ENCODE measurements at places on chromosomes 7 and 10.
A peak's percentile ranks its signal among the peaks of the same experiment; 100 is the strongest.

DNA sequence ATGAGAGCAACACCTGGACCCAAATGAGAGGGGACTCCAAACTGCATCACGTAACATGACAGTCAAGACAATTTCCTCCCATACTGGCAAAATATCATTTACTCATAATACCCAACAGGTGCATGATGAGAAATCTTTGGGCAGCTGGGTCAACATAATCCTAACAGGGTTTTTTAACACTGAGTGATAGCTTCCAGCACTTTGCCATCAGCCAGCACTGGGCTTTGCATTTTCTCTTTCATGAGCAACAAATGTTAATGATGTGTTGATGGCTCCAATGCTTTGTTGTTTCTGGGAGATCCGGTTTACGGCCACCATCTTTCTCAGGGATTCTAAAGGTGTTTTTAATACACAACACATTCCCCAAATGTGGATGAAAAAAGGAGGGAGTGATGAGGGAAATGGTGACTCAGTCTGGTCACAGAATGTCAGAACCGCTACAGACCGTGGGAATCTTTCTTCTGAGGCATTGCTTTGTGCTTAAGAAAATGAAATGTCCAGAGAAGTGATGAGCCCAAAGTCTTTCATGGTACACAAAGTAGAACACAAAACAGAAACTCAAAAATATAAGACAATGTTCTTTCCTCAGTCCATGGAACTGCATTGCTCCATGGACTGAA is 705.7 kb upstream of the IGFBP3 start:
- DNase-seq, result no peak

- DNase-seq, result no peak
Observed at GRCh38 chr10:45407542-45407941, 33.5 kb downstream of the ALOX5 start.

DNA sequence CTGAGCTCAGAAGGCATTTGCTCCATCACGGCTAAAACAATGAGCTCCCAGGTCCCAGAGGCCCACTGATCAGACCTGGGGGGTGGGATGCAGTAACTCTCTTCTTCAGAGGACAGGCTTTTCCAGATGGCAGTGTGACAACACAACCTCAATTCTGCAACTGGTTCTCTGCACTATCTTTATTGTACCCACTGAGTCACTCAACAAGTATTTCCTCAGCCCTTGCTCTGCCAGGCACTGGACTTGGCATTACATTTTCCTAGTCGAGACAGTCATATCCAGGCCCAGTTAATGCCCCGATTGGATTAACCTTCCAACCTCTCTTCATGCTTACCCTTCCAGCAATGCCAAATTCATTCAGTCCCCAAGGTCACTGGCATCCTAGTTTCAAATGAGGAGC is 72.6 kb downstream of the JAZF1 start:
- no peak for DNase-seq

DNA sequence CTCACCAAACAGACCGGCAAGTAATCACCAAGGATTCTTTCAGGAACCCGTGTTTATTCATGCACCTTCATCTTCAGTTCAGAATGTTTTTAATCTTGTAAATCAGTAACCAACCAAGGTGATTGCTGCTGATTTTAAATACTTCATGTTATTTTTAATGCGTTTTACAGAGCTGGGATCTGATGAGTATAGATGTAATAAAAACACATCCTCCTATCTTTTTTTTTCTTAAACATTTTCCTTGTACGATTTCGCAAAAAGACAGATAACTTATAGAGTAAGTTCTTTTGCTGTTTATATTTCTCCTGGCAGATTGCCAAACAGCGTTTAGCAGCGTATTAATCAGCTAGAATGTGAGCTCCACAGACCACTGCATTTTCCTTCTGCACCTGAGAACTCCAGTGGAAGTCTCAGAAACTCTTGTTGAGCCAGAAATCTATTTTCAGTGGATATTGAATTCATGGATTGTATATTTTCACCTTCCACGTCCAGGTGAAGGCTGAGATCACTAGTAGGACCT is 397.8 kb upstream of the NRP1 start:
- DNase-seq, result peak; percentile 81

GRCh38 chr7:54811846-54812254 is 52.8 kb upstream of the SEC61G start:
- DNase-seq, result peak; percentile 60

DNA sequence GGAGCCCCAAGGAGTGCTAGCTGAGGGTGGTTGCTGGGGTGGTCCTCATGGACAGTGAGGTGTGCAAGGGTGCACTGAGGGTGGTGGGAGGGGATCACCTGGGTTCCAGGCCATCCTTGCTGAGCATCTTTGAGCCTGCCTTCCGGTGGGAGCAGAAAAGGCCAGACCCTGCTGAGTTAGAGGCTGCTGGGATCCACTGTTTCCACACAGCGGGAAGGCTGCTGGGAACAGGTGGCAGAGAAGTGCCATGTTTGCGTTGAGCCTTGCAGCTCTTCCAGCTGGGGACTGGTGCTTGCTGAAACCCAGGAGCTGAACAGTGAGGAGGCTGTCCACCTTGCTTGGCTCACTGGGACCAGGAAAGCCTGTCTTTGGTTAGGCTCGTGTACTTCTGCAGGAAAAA is 34.9 kb downstream of the PRF1 start:
- DNase-seq, result no peak

DNA sequence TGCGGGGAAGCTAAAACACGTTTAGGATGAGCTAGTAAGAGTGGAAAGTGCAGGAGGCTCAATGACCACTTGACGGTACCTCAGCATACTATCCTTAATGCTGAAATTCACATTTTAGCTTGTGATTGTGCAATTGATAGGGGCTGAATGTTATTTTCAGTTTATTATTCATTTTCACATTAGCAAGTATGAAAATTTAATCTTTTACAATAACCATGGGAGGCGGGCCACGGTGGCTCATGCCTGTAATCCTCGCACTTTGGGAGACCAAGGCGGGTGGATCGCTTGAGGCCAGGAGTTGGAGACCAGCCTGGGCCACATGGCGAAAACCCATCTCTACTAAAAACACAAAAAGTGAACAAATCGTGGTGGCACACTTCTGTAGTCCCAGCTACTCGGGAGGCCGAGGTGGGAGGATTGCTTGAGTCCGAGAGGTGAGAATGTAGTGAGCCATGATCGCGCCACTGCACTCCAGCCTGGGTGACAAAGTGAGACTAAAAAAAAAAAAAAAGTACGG is 22.0 kb upstream of the ANLN start:
- DNase-seq, result no peak

DNA sequence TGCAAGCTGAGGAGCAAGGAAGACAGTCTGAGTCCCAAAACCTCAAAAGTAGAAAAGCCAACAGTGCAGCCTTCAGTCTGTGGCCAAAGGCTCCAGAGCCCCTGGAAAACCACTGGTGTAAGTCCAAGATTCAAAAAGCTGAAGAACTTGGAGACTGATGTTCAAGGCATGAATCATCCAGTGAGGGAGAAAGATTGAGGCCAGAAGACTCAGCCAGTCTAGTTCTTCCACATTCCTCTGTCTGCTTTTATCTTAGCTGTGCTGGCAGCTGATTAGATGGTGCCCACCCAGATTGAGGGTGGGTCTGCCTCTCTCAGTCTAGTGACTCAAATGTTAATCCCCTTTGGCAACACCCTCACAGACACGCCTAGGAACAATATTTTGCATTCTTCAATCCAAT is 20.1 kb upstream of the MDFIC start:
- no peak for DNase-seq

GRCh38 chr10:14507176-14507575 is 176.5 kb upstream of the FRMD4A start:
- DNase-seq, result no peak

- no peak for DNase-seq
Observed at GRCh38 chr10:4041635-4042034, 256.6 kb upstream of the KLF6 start.

DNA sequence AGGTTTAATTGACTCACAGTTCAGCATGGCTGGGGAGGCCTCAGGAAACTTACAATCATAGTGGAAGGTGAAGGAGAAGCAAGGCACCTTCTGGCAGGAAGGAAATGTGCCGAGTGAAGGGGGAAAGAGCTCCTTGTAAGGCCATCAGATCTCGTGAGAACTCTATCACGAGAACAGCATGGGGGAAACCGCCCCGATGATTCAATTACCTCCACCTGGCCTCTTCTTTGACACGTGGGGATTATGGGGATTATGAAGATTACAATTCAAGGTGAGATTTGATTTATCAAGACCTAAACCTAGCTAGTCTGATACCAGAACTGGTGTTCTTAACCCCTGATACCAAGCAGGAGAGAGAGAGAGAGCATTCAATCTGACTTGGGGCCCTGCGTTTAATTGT is 258.7 kb downstream of the PTEN start:
- no peak for DNase-seq

DNA sequence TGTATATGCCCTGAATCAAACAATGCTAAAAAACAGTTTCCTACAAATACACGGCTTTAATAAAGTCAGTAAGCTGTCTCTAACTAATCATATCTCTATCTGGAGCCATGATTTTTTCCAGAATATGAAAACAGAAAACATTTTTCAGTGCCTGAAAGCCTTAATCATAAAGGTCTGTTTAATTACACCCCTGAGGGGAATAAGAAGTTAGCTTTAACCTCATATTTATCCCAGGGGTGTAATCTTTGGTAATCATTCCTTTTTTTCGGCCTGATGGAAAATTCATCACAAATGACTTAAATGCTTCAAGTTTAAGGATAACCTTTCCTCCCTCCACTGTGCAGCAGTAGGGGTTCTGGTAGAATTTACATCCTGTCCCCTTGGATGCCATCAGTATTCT is 124.2 kb downstream of the ATE1 start:
- DNase-seq, result no peak

- no peak for DNase-seq
Observed at GRCh38 chr7:2223321-2223720, 9.4 kb downstream of the MAD1L1 start.

DNA sequence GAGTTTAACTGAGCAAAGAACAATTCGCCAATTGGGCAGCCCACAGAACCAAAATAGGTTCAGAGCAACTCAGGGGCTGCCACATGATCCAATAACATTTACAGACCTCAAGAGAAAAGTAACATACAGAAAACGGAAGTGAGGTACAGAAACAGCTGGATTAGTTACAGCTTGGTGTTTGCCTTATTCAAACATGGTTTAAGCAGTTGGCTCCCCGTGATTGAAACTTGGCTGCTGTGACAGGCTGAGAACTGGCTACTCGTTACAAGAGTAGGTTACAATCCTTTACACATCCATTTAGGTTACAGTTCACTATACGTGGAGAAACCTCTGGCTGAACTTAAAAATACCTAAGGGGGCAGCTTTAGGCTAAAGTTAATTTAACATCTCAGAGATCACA is 673.1 kb upstream of the PHF14 start:
- no peak for DNase-seq

GRCh38 chr7:111261496-111261895 is 170.6 kb downstream of the LRRN3 start:
- no peak for DNase-seq

GRCh38 chr7:3795141-3795540 is 494.1 kb downstream of the SDK1 start:
- no peak for DNase-seq

DNA sequence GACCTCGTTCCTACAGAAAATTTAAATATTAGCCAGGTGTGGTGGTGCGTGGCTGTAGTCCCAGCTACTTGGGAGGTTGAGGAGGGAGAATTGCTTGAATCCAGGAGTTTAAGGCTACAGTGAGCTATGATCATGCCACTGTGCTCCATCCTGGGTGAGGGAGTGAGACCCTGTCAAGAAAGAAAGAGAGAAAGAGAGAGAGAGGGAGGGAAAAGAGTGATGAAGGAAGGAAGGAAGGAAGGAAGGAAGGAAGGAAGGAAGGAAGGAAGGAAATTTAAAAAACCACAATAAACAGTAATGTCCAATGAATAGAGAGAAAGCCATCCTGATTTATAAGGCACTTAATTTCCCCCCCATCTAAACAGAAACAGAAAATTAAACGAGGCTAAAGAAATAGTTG is 9.4 kb downstream of the MYPN start:
- no peak for DNase-seq

DNA sequence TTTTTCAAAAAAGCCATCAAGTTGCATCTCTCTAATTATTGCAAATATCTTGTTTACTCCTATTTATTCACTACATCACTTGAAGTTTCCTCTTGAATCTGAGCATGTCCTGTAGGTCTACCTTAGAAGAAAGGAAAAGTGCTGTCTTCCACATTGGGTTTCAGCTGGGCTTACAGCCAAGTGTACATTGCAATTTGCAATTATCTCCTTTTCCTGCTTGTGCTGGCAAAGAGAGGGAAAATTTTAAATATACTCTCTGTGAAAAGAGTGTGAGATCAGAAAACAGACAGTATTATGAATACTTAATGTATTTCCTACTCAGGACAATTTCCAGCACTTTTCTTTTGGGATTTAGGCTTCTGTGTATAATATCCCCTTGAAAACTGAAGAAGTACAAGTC is 839.7 kb downstream of the CNTNAP2 start:
- DNase-seq, result no peak

DNA sequence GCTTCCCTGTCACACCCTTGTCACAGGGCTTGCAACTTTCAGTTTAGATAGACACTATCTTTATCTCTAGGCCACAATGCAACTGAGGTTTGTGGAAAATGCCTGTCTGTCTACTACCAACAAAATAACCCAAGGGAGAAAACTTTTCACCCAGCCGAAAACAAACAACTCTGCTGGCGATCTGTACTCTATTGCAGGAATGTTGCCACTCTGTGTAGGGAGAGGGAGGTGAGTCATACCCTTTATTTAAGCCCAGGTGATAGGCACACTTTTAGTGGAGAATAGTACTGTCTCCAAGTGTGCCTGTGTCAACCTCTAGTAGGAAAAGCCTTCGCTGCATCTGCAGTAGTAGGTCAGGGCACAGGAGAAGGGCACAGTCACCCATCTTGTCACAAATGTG is 108.3 kb downstream of the SLC25A40 start:
- no peak for DNase-seq

- no peak for DNase-seq
Observed at GRCh38 chr7:21067216-21067615, 280.5 kb upstream of the SP8 start.

GRCh38 chr10:102779680-102780526 is 36.2 kb downstream of the WBP1L start:
- no peak for DNase-seq

- peak; percentile 53 for DNase-seq
Observed at GRCh38 chr10:19847321-19847720, 31.1 kb downstream of the PLXDC2 start.

DNA sequence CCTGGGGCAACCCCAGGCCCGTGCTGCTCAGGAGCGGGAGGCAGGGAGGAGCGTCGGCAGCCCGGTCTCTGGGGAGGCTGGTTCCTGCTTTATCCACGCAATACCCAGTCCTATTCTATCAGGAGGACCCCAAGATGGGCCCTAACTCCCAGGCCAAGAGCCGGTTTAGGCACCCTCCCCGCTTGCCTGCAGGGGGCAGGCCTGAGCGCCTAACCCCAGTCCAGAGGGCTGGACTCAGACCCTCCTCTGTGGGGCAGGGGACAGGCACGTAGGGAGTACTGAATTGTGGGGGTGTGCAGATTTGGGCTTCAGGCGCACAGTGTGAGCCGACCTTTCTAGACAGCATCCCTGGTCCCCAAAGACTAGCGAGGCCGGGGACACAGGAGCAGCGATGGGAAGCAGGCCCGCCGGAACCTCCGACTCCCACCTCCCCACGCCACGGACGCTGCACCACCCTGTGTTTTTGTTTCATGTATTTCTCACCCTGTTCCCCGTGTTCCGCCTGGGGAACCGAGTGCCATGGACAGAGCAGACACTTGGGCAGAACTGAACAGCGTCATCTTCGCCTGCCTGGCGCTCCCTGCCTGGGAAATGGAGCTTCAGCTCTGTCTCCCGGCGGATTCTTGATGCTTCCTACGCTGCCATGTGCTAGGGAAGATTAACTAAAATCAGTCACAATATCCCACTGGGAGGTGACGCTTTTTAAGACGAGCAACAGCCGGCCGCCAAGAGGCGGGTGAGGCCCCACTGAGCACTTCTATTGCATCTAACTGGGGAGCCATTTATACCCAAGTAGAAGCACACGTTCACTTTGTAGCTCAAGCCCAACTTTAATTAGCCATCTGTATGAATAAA is 5.3 kb downstream of the NUDT1 start:
- DNase-seq, result no peak
